Astrocyte of the spinal cord (primary cell): ENCODE measurements at places on chromosomes 1 and 21.

DNA sequence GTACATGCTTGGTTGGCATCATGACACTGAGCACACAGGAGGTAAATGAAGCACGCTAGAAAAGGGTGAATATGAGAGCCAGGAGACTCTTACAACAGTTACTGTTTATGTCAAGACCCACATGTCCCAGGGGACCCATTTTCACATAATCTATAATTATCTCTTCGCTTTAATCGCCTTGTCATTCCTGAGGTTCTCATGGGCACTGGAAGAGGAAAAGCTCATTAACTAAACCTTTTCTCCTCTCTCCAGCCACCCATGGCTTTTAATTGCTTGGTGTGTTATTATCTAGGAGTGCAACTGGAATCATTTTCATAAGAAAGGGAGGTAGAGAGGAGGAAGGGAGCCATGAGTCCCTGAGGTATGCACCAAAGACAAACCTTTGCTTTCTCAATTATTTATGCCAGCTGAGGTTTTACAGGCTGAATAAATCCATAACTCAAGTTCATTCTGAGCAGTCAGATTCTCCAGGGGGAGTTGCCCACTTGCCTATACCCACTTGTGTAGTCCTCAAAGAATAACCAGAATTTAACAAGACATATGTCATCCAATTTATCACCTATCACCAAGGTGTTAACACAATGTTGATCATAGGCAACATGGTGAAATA, 77.4 kb downstream of the ACBD6 start:
- no peak for DNase-seq

DNA sequence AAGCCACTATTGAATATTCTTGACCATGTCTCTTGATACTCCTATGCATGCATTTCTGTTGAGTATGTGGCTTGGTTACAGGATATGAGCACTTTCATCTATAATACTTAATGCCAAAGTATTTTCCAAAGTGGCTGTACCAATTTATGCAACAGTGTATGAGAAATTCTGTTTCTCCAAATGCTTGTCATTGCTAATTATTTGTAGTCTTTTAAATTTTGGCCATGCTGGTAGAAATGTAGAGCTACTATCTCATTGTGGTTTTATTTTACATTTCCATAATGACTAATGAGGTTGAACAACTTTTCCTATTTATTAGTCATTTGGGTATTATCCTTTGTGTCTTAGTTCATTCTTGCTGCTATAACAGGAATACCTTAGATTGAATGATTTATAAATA, 71.4 kb upstream of the TSPAN2 start:
- no peak for DNase-seq

DNA sequence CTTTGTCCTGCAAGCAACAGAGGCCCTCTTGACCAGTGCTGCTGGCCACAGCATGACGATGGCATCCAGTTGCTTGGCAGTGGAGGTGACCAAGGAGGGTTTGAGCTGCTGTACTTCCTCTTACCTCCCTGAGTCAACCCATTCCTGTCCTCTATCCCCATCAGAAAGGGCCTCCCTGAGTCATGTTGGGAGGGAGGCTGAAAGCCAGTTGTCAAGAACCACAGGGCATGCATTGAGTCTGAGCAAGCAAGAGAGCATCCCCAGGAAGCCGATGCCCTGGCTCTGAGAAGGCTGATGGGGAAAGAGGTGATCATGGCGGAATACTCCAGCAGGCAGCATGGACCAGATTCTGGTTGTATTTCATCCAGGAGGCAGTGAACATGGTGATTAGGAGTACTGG, 69.6 kb downstream of the LACTBL1 start:
- DNase-seq, result peak; percentile 47

GRCh38 chr1:177163844-177164379, 600 bp downstream of the ASTN1 start:
- DNase-seq, result no peak

DNA sequence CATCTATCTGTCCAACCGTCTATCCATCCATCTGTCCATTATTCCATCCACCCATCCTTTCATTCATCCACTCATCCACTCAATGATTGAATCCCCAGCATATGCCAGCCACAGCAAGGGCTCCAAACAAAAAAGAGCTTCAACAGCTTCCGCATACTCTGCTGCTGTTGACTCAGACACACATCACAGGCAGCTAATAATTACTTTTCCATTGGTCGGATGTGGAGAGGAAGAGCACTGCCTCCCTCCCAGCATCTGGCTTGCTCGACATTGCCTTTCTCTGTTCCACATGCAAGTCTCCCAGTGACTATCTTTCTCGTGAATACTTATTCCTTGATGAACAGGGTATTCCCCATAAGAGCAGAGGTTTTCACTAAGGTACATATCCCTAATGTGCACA, 176.5 kb downstream of the HIVEP3 start:
- peak; percentile 84 for DNase-seq
